Stimulated activated CD4-positive, alpha-beta T cell treated with anti-CD3 and anti-CD28 coated beads, TNF-alpha, amount 100 ng/mL, for 4 hours (primary cell): ENCODE measurements at places on chromosomes 12 and 14.

GRCh38 chr12:120854804-120855203, 49.4 kb downstream of the SPPL3 start:
- no peak for DNase-seq

GRCh38 chr14:68819260-68819691, 26.4 kb upstream of the ZFP36L1 start:
- DNase-seq: no peak

DNA sequence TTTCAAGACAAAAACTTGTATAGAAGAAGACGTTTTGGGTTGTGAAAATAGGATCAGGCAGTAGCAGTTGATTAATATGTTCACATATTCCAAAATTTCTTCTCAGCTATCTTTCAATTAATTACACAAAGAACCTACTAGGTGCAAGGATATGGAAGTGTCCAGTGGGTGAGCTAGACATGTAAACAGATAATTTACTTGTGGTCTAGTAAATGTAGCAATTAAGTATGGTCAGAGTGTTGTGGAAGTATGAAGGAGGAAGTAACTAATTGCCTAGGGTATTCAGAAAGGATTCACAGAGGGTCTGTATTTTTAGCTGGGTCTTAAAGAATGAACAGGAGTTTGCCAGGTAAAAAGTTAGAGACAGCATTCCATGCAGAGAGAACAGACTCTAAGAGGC, 5.9 kb downstream of the GOLGA5 start:
- no peak for DNase-seq

GRCh38 chr12:2453076-2453760, 341.6 kb upstream of the FKBP4 start:
- no peak for DNase-seq

DNA sequence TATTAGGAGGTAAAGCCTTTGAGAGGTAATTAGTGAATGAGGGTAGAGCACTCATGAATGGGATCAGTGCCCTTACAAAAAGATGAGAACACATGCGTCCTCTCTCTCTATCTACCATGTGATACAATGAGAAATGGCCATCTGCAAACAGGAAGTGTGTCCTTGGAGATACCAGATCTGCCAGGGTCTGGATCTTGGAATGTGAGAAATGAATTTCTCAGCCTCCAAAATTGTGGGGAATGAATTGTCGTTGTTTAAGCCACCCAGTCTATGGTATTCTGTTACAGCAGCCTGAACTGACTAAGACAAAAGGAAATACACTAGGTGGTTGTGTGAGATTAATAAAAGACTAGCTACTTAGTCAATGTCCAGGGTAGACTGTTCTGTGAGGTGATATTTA, 366.6 kb downstream of the NELL2 start:
- no peak for DNase-seq

DNA sequence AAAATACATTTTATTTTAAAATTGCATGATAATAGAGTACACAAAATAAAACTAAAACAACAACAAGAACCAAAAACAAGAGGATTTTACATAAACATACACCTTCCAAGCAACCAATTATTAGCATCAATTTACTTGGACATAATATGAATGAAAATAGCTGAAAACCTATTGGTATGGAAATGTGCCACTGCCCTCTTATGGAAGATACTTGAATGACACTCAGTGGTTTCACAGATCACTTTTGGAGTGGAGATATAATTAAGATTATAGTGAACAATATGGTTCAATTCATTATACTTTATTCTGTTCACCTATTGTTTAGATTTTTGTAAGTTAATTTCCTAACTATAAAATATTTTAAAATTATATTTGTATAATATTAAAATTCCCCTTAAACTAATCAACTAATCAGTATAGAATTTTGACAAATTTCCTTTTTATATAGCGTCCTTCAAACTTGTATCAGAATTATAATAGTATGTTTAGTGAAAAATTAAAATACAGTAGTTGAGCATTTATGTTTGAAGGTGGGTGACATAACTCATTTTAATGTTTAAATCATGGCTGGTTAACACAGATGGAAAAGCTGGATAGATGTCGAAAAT, 70.1 kb downstream of the SLC6A15 start:
- no peak for DNase-seq

GRCh38 chr12:31368666-31369361, 42.9 kb upstream of the SINHCAF start:
- DNase-seq: no peak

DNA sequence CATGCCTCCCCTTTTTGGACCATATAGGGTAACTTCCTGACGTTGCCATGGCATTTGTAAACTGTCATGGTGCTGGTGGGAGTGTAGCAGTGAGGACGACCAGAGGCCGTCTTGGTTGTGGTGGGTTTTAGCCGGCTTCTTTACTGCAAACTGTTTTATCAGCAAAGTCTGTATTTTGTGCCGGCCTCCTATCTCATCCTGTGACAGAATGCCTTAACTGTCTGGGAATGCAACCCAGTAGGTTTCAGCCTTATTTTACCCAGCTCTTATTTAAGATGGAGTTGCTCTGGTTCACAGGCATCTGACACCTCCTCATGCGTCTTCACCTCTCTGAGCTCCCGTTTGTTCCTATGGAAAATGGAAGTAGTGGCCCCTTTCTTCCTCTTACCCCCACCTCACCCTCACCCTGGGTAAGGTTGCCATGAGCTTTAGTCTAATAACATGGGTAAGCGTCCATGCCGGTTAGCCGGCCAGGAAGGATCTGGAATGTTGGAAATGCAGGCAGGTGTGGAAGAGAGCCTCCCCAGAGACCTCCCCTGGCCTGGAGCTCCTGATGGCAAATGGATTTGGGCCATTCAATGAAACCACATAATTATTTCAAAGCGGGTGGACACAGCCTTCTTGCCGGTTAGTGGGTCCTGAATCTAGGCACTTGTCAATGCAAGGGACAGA, 18.6 kb downstream of the HHIPL1 start:
- no peak for DNase-seq
